Upper lobe of left lung (tissue), 6 donors: ENCODE measurements at places on chromosomes 12 and 14. TPM values are rescaled to one million over a fixed set of nuclear protein-coding genes. Genes with fewer than 3 reads are reported as not detected.

GRCh38 chr12:129310346-129310745 lies 457.1 kb downstream of the GLT1D1 start:
- DNase-seq = no peak

GRCh38 chr14:105765893-105766614 lies 239.7 kb downstream of the TMEM121 start:
- no peak for DNase-seq

- DNase-seq = no peak
Observed at GRCh38 chr14:69845787-69846186, 33.4 kb upstream of the SMOC1 start.

- no peak for DNase-seq
Observed at GRCh38 chr12:109952160-109952858, 43.9 kb downstream of the GIT2 start.

DNA sequence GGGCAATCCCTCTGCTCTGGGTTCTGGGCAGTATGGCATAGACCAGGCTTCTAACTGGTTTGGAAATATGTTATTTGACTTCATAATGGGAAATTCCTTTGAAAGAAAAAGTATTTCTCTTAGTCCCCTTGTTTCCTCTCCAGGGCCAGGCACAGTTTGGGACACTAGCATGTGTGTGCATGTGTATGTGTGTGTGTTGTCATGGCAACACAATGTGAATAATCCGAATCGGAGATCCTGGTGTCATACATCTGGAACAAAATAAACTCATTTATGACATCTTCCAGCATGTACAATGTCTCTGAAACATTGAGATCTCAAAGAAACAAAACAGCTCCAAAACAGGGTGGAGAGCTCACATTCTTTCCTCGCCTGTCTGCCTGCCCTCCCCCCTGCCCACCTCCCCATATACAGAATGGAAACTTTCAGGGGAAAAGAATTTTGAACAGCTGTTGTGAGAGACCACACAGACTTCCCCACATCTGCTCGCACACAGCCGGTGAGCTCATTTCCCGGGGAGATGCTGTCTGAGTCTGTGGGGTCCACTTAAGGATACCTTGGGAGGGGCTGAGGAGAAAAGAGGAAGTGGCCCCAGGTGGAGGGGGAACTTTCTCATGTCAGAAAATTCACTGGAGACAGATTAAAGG lies 55.5 kb upstream of the PARP11 start:
- DNase-seq = no peak

DNA sequence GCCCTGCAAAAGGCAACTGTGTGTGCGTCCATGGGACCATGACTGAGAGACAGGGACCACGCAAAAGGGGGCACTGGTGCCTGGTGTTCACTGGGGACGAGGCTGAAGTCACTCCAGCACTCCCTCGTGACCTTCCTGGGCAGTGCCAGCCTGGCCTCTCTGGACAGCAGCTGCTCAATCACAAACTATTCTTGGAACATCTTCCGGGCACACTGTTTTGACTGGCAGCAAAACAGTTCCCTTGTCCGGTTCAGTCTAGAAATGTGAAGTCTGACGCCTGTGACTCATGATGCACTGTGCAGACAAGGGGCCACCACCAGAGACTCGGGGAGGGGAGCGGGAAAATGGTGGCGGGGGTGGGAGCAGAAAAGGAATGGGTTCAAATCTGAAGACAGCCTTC lies 20.8 kb downstream of the SNRNP35 start:
- no peak for DNase-seq

- DNase-seq = no peak
Observed at GRCh38 chr14:75047506-75047905, 3.8 kb downstream of the MLH3 start.

GRCh38 chr14:88934351-88934806 lies 109.9 kb downstream of the TTC8 start:
- DNase-seq = no peak

GRCh38 chr12:86777325-86777724 lies 521.1 kb upstream of the MGAT4C start:
- DNase-seq = no peak

DNA sequence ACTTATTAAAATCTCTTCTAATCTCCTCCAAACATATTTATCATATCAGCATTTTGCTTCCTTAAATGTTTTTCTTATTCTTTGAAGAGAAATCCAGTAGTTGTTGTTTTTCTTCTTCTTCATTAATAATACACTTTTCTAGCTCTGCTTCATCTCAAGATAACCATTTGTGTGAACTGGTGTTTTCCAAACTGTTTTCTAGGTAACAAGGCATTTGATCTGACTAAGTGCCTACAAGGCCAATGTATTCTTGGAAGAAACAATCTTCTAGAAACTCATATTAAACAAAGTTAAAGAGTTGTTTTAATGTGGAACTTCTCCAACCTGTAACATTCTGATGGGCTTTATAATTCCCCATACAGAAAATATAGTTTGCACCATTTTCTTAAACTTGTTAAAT lies 30.8 kb upstream of the IFNG start:
- no peak for DNase-seq

GRCh38 chr14:22427771-22428231 lies 161.2 kb downstream of the DAD1 start:
- DNase-seq = peak; percentile 59

DNA sequence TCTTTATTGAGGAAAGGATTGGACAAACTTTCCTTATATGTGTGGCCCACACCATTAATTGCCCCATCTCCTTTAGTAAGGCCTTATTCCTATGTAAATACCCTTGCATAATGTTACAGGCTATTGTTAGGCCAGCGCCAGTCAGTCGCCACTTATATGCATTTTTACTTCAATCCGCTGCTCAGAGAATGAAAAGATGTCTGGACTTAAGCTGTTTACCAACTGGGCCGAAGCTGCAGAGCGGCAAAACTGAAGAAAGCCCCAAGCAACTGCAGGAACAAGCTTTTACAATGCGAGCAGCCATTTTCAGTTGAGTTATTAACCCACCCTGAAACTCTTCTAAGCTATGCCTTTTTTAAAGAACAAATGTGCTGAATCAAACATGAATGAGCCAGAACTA lies 92.1 kb upstream of the OTX2 start:
- no peak for DNase-seq

GRCh38 chr12:81015510-81015909 lies 62.4 kb upstream of the ACSS3 start:
- no peak for DNase-seq

DNA sequence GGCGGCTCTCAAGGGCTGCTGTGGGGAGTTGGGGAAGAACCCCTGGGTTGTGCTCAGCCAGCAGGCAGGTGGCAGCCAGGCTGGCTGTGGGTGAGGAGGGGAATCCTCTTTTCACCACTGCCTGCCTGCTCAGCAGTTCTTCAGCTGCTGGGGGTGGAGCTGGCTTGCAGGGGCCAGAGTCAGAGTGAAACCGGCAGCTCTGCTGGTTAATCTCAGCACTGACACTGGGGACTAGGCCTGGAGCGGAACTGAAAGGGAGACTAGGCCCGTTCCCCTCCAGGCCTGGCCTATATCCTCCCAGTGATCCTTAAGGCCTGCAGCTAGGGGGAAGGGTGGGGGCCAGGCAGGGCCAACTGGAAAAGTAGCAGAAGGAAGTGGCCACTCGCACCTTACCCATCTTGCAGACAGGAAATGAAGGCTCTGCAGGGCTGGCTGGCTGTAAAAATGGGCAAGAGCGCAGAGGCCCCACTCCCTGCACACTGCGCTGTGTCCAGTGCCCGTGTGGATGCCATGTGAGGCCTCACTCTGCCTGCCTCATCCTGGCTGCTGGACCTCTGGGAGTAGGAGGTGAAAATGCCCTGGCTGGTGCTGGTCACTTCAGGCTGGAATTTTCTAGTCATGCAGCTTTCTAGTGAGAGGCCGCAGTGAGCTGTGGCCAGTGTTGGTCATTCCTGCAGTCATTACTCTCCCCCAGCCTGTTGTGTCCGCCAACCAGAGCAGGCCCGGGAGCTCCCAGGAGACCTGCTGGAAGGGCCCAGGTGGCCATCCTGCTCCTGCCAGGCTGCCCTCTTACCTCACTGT lies 39.4 kb downstream of the SH2B3 start:
- DNase-seq = peak; percentile 32

DNA sequence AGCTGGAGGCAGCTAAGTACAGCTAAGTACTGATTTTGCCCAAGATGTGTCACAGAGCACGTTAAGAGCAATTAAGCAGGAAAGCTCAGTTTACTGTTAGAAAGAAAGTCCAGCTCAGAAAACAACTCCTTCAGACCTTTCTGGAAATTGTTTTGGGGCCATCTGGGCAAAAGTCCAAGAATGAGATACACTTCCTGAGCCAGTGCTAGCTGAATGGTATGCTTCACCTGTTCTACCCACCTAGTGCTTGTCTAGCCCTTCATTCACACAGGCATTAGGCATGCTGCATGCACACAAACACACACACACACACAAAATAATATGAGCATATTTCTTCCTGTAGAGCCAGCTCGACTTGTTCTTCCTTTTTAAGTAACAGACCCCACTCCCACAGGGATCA lies 6.6 kb upstream of the IKZF4 start:
- peak; percentile 50 for DNase-seq

GRCh38 chr12:61566183-61566582 lies 694.0 kb upstream of the USP15 start:
- no peak for DNase-seq

GRCh38 chr12:132275110-132275531 lies 54.3 kb downstream of the GALNT9 start:
- DNase-seq = no peak

DNA sequence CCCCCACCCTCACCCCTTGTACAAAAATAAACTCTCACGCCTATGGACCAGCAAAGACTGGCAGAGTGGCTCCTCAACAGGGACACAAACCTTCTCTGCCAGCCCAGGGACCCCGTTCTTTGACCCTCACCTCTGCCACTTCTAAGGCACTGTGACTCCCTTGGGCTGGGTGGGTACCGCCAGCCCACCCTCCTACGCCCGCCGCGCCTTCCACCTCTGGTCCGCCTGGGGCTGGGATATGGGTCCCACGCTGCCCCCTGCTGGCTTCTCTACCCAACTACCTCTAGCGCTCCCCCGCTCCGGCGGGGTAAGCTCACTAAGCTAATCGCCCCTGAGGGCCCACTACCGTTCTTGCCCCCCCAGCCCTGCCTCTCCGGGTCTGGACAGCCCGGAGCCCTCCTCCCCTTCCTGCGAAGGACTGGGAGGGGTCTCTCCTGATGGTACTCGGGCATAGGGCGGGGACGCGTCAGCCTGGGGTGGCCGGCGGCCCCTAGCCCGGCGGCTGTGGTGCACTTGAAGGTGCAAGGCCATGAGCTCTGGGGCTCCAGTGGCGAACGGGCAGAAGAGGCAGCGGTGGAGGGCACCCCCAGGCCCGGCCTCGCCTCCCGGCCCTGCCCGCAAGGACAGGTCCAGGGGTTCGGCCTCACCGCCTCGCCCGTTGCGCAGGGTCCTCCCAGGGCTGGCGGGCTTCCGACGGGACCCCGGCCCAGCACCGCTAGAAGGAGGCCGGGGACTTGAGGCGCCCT lies 8.1 kb downstream of the ZNF219 start:
- DNase-seq = peak; percentile 84

- DNase-seq = no peak
Observed at GRCh38 chr12:122126342-122126635, 47.7 kb downstream of the IL31 start.

DNA sequence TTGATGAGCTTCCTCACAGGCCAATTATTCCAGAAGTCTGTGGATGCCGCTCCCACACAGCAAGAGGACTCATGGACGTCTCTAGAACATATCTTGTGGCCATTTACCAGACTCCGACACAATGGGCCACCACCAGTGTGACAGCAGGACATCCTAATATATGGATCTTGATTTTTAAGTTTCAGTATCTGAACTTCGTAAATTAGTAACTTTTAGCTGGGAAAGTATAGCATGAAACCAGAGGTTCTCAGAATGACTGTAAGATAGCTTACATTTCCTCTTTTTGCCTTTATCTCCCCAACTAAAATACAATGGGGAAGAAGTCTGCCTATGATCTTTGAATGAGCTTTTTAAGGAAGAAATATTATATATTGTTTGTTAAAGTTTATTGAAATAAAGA lies 87.0 kb downstream of the DNAI7 start:
- no peak for DNase-seq

GRCh38 chr12:50240096-50240791 lies 43.1 kb downstream of the LIMA1 start:
- no peak for DNase-seq

- no peak for DNase-seq
Observed at GRCh38 chr12:3532931-3533702, 42.1 kb downstream of the PRMT8 start.

DNA sequence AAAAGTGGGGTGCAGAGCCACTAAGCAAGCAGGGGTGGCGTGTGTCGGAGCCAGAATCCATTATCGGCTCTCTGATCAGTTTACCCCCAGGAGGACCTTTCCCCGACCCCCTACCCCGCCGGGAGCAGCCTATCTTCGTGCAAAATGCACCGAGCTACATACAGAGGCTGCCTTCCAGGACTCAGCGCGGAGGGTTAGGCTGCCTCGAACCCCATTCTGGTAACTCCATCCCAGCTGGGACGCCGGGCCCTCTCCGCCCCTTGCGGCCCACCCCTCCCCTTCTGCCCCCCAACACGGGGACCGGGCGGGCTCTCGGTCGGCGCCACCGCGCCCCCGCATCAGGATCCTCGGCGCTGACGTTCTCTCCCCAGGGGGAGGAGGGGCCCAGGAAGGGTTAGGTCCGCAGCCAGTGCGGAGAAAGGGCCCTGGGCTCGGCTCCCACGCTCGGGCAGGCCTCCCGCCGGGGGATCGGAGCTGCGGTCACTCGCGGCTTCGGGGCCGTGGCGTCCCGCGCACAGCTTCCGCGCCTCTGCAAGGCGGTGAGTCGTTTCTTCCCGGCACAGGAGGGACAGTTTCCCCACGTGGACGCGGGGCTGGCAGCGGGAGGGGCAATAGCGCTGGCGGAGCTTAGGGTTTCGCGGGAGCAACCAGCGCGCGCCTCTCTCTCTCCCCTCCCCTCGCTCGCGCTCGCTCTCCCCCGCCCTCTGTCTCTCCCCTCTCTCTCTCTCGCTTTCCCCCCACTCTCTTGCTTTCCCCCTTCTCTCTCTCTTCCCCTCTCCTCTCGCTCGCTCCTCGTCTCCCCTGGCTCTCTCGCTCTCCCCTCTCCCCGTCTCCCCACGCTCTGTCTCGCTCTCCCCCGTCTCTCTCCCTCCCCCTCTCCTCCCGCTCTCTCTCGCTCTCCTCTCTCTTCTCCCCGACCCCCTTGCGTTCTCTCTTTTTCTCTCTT lies 12.5 kb upstream of the MAP3K9 start:
- DNase-seq = peak; percentile 91

DNA sequence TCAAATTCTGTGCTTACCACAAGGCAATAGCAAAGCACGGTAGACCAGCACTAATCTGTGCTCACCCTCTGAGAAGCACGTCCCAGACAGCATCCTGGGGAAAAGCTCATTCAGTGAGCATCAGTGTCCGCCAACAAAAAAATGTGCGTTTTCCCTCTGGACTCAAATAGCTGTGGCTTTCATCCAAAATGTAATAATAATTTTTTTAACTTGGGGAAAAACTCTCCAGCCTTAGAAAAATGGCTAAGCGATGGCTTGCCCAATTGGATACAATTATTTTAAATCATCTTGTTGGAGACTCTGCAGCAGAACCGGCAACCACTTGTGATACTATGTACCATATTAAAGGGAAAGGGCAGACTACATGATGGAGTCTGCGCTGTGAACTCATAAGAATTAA lies 1.1 kb upstream of the KRT77 start:
- DNase-seq = no peak

The BIN2 gene
- 23.3 TPM for total RNA-seq

The FGF23 gene
- not detected for total RNA-seq

The IL23A gene
- total RNA-seq = 0.81 TPM

The CPNE6 gene
- total RNA-seq = not detected

The KRT3 gene
- total RNA-seq = not detected

The DTX1 gene
- 7.0 TPM for total RNA-seq

The TMTC2 gene
- 27.5 TPM for total RNA-seq

The PROX2 gene
- total RNA-seq = not detected

The BCL2L2 gene
- 48.5 TPM for total RNA-seq

The NPAS3 gene
- not detected for total RNA-seq

The ZBTB1 gene
- total RNA-seq = 44.8 TPM

The SELPLG gene
- 71.4 TPM for total RNA-seq

The CACNB3 gene
- 13.6 TPM for total RNA-seq
